Myocyte (in vitro differentiated cells): ENCODE measurements at places on chromosomes 2 and 18. TPM values are rescaled to one million over a fixed set of nuclear protein-coding genes. Genes with fewer than 3 reads are reported as not detected.

Gene FAM228B
- total RNA-seq = 5.9 and 6.2 TPM in 2 replicates

Gene IGFBP2
- 0.42 and 0.72 TPM in 2 replicates for total RNA-seq

Gene BOK
- 69.7 and 114 TPM in 2 replicates for total RNA-seq

Gene TMEM37
- not detected in 2 replicates for total RNA-seq

Gene CTIF
- total RNA-seq = 24.9 and 29.1 TPM in 2 replicates

DNA sequence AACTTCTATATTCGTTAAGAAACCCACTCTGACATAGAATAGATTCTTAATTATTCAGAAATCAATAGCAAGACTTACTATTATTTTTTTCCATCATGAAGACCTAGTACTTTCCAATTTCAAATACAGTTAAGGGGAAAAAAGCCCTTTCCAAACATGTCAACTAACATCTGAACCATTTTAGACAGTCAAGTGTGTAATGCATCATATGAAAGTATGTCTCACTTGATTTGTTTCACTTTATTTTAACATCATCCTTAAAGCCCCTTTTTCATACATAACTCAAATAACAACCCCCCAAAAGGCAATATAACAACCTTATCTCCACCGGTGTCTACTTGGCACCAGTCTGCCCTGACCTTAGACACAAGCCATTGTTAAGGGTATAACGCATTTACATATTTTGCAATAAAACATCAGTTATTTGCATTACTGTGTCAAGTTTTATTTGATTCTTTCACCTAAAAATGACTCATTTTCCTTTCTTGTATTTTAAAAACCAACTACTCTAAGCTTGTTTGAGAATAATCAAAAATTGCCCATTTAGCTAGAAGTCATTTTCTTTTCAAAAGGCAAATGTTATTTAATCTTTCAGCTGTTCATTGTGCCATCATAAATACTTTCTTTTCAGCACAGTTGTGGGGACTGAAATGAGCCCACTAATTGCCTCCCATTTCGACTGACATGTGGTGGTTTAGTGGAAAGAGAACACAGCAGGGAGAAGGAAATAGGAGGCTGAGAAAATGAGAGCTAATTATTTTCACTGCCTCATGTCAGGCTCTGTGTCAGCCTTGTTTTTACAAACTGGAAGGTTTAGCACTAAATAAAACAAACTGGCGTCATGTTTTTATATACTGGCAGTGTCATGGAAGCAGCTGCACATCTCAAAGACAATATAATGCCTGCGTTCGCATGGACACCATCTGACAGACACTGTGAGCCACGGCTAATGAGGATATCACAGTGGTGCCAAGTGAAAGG lies 104.7 kb upstream of the CDCA7 start:
- peak; percentile 23 for DNase-seq

GRCh38 chr18:39561126-39561525 lies 1995.5 kb upstream of the CELF4 start:
- DNase-seq = peak; percentile 8

DNA sequence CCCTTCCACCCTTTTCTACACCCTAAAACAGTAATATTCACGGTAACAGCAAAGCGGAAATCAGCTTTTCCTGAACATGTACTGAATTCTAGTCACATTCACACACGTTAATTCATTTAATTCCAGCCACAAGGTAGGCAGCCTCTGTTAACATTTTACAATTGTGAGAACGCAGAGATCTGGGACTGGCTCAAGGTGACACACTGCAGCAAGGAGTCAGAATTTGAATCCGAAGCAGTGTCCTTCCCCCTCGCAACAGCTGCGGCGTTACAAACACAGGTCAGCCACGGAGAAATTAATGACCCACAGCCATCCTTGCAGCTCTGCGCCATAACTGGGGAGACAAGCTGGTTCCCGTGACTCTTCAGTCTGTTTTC lies 818 bp upstream of the SLC20A1 start:
- no peak for DNase-seq

DNA sequence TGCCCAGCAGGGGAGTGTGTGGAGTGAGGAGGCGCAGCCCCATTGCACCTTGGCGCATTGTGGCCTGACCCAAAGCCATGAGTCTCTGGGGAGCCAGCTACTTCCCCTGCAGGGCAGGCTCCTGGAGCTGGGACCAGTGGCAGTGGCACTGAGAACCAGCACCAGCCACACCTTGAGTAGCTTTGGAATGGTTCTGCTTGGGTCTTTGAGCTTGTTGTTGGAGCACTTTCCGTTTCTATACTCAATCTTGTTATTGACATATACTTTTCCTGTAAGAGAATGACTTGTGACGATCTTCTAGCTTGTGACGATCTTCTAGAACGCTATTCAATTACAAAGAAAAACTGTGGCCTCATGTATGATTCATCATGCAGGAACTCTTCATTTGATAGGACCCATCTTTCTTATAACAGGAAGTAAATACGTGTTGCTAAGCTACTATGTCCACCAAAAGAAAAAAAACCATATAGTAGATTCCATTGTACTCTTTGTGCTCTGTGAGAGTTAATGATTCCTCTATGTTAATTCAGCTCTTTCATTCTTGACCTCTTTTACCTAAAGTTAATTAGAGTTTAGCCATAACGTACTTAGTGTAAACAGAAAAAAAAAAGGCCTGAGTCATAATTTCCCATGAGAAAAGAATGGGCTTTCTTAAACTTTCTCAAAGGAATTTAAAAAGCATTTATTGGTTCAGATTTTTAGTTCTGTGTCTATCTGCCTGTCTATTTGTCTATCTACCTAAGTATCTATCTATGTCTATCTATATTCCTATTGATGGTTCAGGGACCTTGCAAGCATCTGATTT lies 113.1 kb downstream of the GATA6 start:
- DNase-seq = no peak

DNA sequence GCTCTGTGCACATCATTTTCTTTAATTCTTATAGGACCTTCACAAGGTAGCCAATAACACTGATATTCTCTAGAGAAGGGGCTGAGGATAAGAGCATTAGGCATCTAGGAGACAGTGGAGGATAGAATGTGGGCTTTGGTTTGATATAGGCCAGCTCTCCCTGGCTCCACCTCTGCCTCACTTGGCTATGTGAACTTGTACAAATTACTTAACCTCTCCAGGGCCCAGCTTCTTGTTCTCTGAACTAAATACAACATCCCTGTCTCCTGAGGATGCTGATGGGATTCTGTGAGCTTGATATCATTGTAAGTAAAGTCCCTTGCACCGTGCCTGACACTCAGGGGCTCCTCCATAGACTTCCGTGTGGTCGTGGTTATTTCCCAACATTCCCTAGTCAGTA lies 87.3 kb downstream of the ACOXL start:
- no peak for DNase-seq
